ENCODE measurements at places on chromosomes 3 and 15. TPM values are rescaled to one million over a fixed set of nuclear protein-coding genes. Genes with fewer than 3 reads are reported as not detected.

- no peak for DNase-seq
Observed at GRCh38 chr15:88006146-88006545, 250.4 kb downstream of the NTRK3 start.

FBXL2 gene
- total RNA-seq: 3.8 TPM

DNA sequence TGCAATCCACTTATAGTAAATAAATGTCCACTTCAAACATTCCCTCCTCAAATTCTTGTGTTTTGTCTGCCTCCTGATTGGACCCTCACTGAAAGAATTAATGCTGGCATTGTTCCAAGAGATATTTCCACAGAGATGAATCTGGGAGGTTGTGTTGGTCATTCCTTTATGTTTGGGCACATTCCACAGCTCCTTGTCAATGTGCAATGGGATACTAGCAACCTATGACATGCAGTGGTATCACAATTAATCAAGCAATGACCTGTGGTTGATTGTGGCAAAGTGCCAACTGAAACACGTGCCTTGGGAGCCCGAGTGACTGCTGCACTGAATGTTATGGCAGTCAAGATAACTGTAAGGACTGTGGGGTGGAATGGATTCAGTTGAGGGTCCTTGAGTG is 55.0 kb upstream of the SNRPN start:
- DNase-seq: no peak

- DNase-seq: peak; percentile 65
Observed at GRCh38 chr3:189270248-189270832, 98.6 kb downstream of the TPRG1 start.

DNA sequence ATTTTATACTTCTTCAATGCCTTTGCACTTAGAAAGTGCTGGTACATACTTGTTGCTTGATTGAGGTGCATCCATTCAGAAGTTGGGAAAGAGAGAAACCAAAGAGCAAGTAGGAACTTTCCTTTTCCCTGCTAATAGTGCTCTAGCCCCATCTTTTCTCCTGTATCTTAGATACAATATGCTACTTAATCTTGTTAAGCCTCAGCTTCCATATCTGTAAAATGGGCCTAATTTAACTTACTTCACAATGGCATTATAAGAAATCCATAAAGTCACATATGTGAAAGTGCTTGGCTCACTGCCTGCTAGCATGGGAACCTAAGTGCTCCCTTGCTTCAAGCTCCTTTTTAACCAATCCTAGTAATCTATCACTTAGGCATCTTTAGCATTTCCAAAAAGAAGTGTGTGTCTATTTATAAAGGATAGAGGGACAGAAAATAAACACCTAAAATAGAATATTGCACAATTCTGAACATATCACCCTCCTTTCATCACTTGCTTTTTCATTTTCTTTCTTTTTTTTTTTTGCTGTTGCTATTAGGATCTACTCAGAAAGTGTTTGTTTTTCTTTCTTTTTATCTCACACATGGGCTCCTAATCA is 28.1 kb downstream of the KCNAB1 start:
- peak; percentile 48 for DNase-seq

All from right cardiac atrium (tissue), 5 donors.